ENCODE measurements at places on chromosomes 5 and 9.
A peak's percentile ranks its signal among the peaks of the same experiment; 100 is the strongest.

GRCh38 chr5:112709416-112709815 lies 28.3 kb upstream of the APC start:
- DNase-seq: no peak

GRCh38 chr9:126334721-126335621 lies 8.3 kb downstream of the MVB12B start:
- no peak for DNase-seq

- DNase-seq: peak; percentile 40
Observed at GRCh38 chr9:86353655-86354010, 577 bp downstream of the TUT7 start.

- DNase-seq: no peak
Observed at GRCh38 chr5:142998316-142999020, 228.3 kb downstream of the ARHGAP26 start.

GRCh38 chr9:3200331-3200774 lies 325.4 kb downstream of the RFX3 start:
- no peak for DNase-seq

GRCh38 chr9:128153060-128153946 lies 4.0 kb downstream of the LCN2 start:
- DNase-seq: no peak

- no peak for DNase-seq
Observed at GRCh38 chr5:36145311-36145710, 6.4 kb downstream of the LMBRD2 start.

DNA sequence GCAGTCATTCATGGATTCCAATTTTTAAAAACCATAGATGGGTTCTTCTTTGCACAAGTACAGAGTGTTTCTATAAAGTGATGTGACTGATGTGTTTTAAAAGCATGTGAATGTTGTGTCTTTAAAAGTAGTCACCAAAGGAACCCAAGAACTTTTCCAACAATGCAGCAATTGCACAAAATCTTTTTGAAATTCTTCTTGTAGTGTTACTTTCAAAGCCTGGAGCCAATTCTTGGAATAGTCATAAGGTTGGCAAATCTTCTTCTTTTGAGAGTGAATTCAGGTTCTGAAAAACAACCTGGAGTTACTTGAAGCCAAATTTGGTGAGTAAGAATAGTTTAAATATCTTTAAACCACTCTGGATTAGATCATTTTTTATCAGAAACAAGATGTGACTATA lies 10.5 kb downstream of the GRAMD2B start:
- DNase-seq: no peak

GRCh38 chr5:110413856-110414255 lies 312.6 kb downstream of the TMEM232 start:
- no peak for DNase-seq

DNA sequence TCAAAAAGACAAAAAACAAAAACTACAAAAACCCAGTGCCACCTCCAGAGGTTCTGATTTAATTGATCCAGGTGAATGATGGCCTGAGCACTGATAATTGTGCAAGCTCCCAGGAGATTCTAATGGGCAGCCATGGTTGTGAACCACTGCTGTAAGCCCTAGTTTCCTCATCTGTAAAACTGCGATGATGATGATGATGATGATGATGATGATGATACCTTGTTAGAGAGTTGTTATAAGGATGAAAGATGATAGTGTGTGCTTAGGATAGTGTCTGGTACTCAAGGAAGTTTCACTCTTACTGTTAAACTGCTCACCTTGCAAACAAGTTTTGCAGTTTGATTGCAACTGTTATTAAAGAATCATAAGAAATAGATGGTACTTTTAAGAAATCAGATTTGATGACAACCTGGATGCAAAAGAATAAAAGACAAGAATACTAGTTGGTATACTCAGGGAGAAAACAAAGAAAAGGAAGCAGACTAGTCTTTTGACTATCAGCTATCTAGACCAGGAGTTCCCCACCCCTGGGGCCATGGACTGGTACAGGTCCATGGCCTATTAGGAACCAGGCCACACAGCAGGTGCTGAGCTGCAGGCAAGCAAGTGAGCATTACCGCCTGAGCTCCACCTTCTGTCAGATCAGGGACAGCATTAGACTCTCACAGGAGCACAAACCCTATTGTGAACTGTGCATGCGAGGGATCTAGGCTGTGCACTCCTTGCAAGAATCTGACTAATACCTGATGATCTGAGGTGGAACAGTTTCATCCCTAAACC lies 98.0 kb downstream of the OR2K2 start:
- no peak for DNase-seq

DNA sequence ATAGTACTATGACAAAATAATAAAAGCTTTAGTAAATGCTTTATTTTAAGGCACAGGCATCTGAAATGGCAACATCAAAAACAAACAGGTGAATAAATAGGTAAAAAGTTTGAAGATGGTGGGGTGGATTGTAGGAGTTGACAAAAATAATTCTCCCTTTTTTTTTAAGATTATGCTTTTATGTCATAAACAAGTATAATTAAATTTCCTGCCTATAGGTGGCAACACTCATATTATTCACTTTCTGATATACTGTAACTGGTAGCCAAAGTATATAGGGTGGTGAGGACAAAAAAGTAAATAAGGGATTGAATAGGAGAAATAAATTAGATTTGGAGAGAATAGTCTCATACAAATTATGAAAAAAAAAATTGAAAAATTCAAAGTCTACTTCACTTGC lies 120.0 kb upstream of the ACOT12 start:
- DNase-seq: no peak

GRCh38 chr5:68407311-68408239 lies 192.0 kb downstream of the PIK3R1 start:
- DNase-seq: no peak

DNA sequence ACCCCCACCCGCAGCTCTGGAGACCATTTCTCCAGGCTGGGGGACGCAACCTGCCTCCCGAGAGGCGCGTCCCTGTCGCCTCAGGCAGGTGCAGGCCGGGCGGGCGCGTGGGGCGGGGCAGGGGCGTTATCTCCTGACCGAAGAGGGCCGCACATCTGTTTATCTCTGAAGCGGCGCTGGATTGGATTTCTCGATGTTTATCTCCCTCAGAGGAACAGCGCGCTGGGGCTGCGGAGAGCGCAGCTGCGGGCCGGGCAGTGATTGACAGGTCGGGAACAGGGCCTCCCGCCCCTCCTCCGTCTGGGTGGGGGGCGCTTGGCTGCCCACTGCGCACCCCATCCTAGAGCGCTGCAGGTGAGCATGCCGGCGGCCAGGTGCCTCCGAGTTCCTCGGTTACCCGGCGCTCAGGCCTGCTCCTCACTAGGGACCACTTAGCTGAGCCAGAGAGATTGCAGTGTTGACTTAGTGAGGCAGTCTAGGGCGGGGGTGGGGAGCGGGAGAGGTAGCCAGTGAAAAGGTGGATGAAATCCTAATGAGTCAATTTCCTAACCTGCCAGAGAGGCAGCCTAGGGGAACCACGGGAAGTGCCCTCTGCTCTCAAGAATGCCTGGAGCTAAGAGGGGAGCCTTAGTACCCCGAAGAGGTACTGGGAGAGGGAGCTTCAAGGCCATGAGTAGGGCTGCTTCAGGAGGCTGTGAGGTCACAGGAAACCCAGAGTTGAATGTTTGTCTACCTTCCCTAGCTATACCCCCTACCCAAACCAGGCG lies 39.6 kb upstream of the TIFAB start:
- no peak for DNase-seq
